ENCODE measurements at places on chromosomes 6 and 20.
A peak's percentile ranks its signal among the peaks of the same experiment; 100 is the strongest.

DNA sequence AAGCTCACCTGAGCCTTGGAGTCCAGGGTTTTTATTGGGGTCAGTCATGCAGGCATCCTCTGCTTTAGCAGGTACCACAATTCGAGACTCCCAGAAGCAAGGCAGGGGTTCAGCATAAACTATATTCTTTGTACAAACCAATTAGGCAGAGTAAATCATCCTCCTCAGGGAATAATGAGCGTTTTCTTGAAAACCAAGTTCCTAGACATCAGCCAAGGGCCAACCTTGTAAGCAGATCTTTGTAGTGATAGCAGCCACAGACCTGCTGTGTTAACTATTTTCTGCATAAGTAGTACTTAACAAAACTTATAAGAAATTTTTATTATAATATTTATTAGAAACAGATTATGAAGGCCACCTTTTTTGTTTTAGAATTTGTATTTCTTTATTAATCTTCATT lies 74.7 kb downstream of the STXBP5 start:
- no peak for DNase-seq

- no peak for DNase-seq
Measured at GRCh38 chr6:130513770-130514169, 148.0 kb downstream of the TMEM200A start.

- no peak for DNase-seq
Measured at GRCh38 chr6:169833258-169833794, 81.9 kb downstream of the ERMARD start.

DNA sequence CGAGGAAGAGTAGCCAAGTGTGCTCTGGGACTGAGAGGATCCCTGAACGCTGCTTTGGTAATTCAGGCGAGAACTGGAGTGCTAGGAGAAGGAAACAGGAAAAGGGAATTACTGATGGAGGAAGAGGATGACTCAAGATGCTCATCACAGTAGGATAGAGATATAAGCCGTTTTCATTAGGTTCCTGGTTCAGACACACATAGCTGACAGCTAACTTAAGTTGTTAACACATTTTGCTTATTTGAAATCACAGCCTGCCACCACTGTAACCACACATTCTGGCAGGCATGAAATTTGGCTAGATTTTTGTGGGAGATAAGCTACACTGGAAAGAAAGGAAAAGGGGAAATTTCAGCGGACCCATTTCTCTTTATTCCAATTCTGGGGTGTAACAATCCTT lies 138.2 kb upstream of the SLC22A16 start:
- DNase-seq, result no peak

- DNase-seq, result no peak
Measured at GRCh38 chr6:105645958-105646357, 243.1 kb upstream of the PREP start.

- DNase-seq, result no peak
Measured at GRCh38 chr6:125906158-125906998, 50.2 kb upstream of the HINT3 start.

- no peak for DNase-seq
Measured at GRCh38 chr6:21228411-21228810, 365.1 kb upstream of the SOX4 start.

- no peak for DNase-seq
Measured at GRCh38 chr6:129163551-129163950, 280.6 kb downstream of the LAMA2 start.

DNA sequence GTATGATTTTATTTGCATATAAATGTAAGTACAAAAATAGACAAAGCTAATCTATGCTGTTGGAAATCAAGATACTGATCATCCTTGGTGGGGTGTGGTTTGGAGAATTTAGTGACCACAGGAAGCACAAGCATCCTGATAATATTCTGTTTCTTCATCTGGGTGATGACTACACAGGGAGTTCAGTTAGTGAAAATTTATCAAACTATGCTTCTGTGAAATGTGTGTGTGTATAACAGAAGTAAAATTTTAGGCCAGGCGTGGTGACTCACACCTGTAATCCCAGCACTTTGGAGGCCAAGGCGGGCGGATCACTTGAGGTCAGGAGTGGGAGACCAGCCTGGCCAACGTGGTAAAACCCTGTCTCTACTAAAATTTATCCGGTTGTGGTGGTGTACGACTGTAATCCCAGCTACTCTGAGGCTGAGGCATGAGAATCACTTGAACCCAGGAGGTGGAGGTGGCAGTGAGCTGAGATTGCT lies 20.6 kb downstream of the ENPP3 start:
- DNase-seq, result no peak

DNA sequence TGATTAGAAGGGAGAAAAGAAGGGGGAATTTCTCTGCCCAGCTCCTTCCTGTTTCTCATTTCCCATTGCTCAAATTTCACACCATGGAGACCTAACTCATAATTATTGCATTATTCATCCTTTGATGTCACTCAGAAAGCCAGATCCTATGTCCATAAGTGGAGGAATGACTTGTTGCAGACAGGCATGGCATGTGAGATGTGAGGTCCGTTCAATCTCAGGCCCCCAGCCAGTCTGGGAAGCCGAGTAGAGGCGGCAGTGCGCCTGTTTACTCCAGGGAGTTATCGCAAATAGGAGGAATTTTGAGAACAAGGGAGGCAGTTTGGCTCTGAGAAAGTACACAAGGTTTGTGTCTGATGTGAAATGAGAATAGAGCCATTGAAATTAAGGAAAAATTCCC lies 26.9 kb upstream of the MOCS1 start:
- DNase-seq, result no peak

DNA sequence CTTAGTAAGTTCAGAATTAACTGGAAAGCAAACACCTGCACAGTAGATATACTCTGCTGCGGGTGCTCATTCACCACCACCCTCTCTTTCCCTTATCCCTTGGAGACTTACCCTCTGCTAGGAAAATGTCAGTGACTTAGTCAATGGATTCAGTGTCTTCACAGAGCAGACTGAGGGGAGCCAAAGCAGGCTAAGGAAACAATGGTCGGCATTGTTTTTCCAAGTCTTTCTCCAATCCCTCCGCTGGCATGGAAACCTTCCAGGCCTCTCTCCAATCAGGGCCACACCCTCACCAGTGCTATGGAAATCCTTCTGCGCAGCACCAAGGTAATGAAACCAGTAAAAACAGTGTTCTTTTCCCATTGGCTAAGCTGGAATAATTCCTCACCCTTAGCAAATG lies 531.2 kb downstream of the TFAP2B start:
- DNase-seq, result no peak

- DNase-seq, result no peak
Measured at GRCh38 chr6:28597924-28598722, 72.4 kb downstream of the GPX5 start.

GRCh38 chr20:25487306-25487705 lies 79.8 kb downstream of the GINS1 start:
- DNase-seq, result no peak

- no peak for DNase-seq
Measured at GRCh38 chr20:53336892-53337291, 256.7 kb downstream of the ZNF217 start.

DNA sequence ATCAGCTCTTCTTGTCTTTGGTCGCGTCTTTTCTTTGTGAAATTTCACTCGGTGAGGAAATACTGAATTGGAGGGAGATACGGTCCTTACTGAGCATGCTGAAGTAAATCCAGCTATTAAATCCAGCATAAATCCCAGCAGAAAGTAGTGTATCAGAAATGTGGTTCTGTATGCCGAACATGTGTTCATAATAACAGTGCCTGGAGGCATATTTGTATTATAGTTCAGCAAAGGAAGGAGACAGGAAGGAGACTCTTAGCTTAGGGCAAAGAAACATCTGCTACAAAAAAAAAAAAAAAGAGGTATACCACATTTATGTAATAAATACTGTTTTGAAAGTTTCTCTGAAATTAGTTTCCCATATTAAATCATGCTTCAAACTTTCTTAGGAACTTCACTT lies 211.8 kb downstream of the PLCB4 start:
- no peak for DNase-seq

- DNase-seq, result peak; percentile 36
Measured at GRCh38 chr6:6724539-6725467, 136.3 kb downstream of the LY86 start.

GRCh38 chr6:3328145-3328544 lies 69.4 kb downstream of the PSMG4 start:
- DNase-seq, result no peak

- DNase-seq, result no peak
Measured at GRCh38 chr6:7827142-7827541, 83.4 kb downstream of the TXNDC5 start.

DNA sequence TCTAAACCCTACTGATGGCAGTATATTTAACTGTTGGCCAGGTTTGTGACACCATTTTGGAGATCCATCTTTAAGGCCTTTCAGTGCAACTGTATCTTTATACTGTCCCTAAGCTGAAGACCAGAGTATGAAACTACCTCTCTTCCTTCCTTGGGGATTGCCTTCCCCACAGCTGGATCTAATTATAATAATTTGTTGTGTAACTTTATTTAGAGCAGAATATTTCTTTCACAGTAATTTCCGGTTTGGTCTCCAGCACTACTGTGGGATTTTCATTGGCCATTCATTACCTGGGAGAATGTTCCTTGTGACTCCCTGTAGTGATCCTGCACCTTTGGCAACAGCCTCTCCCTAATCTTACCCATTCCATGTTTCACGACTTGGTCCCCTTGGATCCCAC lies 75.2 kb downstream of the AKAP7 start:
- DNase-seq, result no peak

Measured in stimulated activated CD4-positive, alpha-beta T cell treated with anti-CD3 and anti-CD28 coated beads, Interleukin-12 subunit alpha, Interleukin-12 subunit beta, amount 100 ng/mL, for 24 hours (primary cell).